Left forelimb (tissue), 1 donor: ENCODE measurements at places on chromosomes 12 and 14.

DNA sequence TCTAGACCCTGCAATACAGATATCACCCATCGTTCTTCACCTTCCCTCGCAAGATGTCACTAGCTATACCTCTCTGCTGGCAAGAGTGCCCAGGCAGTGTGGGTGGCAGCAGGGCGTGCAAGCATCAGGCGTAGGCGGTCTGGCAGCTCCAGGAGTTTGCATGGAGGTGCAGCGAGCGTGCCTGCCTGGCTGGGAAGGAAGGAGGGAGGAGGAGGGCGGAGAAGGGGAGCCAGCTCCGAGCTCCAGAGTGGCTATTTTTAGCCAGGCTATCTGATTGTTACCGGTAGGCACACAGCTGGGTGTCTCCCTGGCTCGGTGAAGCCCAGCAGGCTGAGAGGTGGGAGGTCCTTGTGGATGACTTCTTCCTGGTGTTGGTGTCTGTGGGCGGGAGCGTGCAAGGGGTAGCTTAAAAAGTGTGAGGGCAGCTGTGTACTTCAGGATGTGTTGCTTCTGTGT, 6.2 kb downstream of the FOXJ2 start:
- DNase-seq: no peak

- no peak for DNase-seq
Observed at GRCh38 chr12:124704619-124705018, 137.2 kb upstream of the NCOR2 start.

- DNase-seq: no peak
Observed at GRCh38 chr12:1797011-1797901, 23.1 kb upstream of the LRTM2 start.

DNA sequence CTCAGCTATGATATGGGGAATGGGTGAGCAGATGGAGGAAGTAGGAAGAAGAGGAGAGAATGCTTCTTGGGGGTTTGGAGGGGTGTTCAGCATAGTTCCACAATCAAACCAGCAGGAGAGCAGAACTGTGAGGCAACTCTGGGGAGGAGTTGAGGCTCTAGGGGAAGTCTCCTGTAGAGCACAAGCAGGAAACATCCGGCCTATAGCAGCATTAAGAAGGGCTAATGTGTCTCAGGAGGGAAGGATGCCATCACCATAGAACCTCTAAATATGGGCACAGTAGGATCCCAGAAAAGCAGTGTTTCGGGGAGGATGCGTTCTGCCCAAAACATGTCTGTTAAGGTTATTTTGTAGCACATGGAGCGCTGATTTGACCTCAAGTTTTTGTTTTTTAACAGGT, 8.4 kb upstream of the SALL2 start:
- DNase-seq: no peak

- DNase-seq: no peak
Observed at GRCh38 chr12:10409392-10409791, at the start of gene KLRC4. KLRC4 (minus strand) TSS chr12:10409757; CDS start chr12:10409575, 182 bp downstream.

GRCh38 chr12:119432949-119433348, 98.4 kb downstream of the CCDC60 start:
- no peak for DNase-seq
